ENCODE measurements at places on chromosomes 7 and 10. TPM values are rescaled to one million over a fixed set of nuclear protein-coding genes. Genes with fewer than 3 reads are reported as not detected.

The RARRES2 gene
- not detected for total RNA-seq

- DNase-seq, result no peak
Observed at GRCh38 chr10:4686644-4686996, 139.4 kb upstream of the AKR1E2 start.

GRCh38 chr7:103446049-103446520 lies at the start of gene SLC26A5:
Gene SLC26A5 (minus strand): TSS chr7:103446207. CDS start chr7:103421514, 24,693 bp downstream.
- no peak for DNase-seq

- DNase-seq, result no peak
Observed at GRCh38 chr10:96301616-96302015, 2.6 kb upstream of the DNTT start.

DNA sequence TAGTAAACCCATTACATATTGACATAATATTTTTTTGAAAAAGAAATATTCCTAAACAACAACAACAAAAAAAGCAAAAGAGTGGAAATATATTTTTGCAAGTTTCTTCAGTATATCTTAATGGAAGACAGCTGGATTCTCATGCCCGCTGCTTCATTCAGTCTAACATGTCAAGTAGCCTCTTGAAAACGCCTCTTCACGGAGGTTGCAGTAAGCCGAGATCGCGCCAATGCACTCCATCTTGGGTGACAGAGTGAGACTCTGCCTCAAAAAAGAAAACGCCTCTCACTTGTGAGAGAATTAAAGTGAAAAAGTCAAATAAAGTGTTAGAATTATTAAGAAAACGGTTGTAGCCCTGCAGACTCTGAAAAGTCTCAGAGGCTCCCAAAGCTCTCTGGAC lies 1.3 kb downstream of the CUTC start:
- no peak for DNase-seq

The SLC29A3 gene
- 2.6 TPM for total RNA-seq

DNA sequence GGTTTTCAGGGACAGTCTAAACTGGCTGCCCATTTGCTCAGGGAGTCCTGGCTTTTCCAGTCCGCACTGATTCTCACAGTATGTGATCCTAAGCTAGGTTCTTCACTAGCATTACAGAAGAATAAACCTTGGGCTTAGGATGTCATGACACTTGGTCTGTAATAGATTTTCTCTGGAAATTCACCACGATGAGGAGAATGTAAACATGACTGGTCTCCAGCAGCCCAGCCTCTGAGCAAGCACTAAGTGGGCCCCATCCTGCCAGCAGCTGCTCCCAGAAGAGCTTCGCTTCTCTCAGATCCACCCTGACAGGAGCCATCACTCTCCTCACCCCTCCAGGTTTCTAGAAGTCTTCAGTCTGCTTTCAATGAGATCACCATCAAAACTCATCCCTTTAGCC lies 103.7 kb upstream of the ZPBP start:
- DNase-seq, result no peak

The HECW1 gene
- not detected for total RNA-seq

DNA sequence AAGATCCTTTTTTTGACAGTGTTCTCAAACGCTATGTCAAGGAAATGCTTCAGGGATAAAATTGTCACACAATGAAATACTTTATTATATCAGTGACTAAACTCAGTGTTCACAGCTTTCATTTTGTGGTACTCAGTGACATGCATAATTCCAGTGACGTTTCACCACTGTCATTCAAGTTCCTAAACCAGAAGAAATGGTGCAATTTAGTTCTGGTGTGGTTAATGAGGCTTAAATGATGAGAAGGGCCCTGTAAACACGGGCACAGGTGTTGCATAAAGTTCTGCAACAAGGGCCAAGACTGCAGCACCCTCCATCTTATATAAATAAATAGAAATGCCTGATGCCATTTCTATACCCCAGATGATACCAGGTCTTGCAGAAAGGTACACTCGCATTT lies 1247.1 kb downstream of the GATA3 start:
- DNase-seq, result no peak

DNA sequence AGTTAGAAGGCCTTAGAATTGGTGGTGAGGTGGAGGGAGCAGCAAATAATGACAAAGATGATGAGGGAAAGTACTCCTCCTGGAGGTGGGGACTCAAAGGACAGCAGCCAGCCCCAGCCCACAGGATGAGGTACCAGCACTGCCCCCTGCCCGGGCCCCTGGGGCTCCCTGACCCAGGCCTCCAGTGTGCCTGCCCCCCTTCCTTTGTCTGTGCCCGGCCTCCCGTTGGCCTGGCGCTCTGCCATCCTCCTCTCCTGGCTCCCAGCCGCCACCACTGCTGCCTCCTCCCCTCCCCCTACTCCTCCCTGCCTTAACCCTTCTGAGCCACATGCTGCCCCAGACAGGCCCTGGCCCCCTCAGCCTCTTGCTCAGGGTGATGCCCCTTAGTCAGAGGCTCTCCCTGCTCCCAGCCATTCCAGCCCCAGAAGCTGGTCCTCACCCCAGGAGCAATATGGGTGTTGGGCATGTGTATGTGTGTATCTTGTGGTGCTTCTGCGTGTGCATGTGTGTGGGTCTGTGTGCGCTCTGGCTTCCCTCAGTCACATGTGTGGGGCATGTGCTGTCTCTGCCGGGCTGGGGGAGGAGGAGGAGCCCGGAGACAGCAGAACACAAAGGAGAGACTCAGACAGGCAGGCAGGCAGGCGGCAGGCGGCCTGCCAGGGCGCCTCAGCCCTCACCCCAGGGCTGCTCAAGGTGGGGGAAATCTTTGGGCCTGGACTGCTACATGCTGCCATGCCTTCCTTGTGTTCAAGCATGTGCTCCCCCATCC lies 2.6 kb downstream of the LDB1 start:
- DNase-seq, result peak; percentile 72

- no peak for DNase-seq
Observed at GRCh38 chr7:147298611-147299043, 1182.0 kb downstream of the CNTNAP2 start.

The RNF148 gene
- not detected for total RNA-seq

- no peak for DNase-seq
Observed at GRCh38 chr7:155361346-155361680, 63.6 kb downstream of the INSIG1 start.

The FAS gene
- 91.1 TPM for total RNA-seq

GRCh38 chr10:133034092-133034491 lies 53.6 kb upstream of the ADGRA1 start:
- DNase-seq, result no peak

DNA sequence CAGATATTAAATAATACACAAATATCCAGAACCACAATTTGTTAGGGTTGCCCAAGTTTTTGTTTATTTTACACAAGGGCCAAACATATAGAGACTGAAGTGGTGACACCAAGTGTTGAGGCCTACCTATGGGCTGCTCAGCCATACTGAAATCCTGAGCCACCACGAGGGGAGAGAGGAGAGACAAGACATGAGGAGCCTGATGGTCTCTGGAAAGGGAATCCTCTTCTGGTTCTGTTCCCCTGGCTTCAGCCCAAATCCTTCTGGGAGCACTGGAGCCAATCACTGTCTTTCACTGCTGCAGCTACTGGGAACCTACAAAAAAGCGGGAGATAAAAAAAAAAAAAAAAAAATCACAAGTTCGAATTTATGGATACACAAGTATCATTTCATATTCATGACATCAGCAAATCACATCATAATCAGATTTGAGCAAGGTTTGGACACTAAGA lies 1.9 kb downstream of the SKIDA1 start:
- DNase-seq, result no peak

The EPDR1 gene
- 0.18 TPM for total RNA-seq

GRCh38 chr10:86210416-86210815 lies 156.2 kb downstream of the GRID1 start:
- DNase-seq, result no peak

- DNase-seq, result no peak
Observed at GRCh38 chr7:79165225-79165624, 288.2 kb downstream of the MAGI2 start.

- no peak for DNase-seq
Observed at GRCh38 chr7:150934045-150934766, 43.9 kb downstream of the KCNH2 start.

The CYP3A7 gene
- total RNA-seq, result not detected

GRCh38 chr7:30988351-30989005 lies 24.7 kb downstream of the GHRHR start:
- no peak for DNase-seq

The ENTPD1 gene
- 29.7 TPM for total RNA-seq

- DNase-seq, result peak; percentile 87
Observed at GRCh38 chr7:130912862-130913638, 179.0 kb upstream of the KLF14 start.

GRCh38 chr10:83459124-83459523 lies 680.2 kb upstream of the GHITM start:
- no peak for DNase-seq

DNA sequence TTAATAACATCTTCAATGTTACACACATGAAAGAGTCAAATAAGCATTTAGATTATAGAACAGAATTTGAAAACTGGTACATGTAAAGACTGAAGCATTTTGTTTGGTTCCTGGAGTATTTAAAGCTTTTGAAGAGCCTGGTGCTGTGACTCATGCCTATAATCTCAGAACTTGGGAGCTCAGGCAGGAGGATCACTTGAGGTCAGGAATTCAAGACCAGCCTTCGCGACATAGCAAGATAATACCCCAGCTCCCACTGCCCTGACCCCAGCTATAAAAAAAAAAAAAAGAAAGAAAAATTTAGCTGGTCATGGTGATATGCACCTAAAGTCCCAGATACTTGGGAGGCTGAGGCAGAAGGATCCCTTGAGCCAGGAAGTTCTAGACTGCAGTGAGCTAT lies 87.8 kb downstream of the HDAC9 start:
- DNase-seq, result no peak

- no peak for DNase-seq
Observed at GRCh38 chr7:114345494-114345893, 69.1 kb upstream of the FOXP2 start.

DNA sequence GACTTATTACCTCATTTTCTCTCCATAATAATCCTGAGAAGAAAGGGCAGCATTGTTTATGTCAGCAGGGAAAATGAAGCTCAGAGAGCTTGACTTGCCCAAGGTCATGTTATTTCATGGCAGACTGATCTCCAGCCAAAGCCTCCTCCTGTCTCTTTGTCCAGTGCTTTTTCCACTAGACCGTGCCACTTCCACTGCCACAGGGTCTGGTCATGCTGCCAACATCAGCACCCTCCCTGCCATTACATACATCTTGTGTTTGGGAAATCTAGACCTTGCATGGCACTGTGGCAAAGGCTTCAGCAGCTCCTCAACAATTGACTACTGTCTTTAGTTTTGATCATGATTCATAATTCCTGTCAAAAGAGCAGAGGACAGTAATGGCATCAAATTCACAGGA lies 25.1 kb downstream of the NRCAM start:
- DNase-seq, result no peak

The ZNF425 gene
- 1.1 TPM for total RNA-seq

DNA sequence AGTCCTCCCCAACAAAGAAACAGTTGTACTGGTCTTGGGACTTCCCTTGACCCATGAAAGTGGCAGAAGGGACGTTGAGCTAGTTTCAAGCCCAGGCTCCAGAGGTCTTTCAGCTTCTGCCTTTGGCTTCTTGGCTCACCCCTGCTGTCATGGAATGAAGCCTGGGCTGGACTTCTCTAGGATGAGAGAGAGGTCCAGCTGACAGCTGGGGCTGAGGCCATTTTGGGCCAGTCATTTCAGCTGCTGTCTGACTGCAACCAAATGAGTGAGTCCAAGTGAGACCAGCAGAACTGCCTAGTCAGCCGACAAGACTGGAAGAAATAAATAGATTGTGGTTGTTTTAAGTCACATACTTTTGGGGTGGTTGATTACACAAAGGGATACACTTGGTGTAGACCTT lies 76.6 kb downstream of the TMEM178B start:
- DNase-seq, result no peak

The ITIH5 gene
- not detected for total RNA-seq

The NUP205 gene
- 91.2 TPM for total RNA-seq

The SDK1 gene
- 0.03 TPM for total RNA-seq

The SLC26A3 gene
- not detected for total RNA-seq

The NODAL gene
- total RNA-seq, result 0.25 TPM

DNA sequence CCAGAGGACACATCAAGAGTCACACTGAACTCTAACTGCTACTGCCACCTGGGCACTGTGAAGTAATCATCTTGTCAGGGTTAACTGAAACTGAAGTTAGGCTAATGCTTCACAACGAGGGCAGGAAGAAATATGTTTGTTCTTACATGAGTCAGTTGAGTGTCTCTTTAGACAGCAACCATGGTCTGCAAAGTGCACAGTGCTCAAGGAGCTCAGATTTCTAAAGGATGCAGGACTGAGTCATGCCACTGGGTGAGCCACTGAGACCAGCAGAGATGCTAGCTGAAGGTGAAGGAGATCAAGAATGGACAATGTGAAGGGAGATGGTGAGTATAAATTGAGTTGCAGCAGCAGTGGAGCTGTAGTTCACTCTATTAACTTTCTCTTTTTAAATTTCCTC lies 76.0 kb upstream of the CTTNBP2 start:
- no peak for DNase-seq

DNA sequence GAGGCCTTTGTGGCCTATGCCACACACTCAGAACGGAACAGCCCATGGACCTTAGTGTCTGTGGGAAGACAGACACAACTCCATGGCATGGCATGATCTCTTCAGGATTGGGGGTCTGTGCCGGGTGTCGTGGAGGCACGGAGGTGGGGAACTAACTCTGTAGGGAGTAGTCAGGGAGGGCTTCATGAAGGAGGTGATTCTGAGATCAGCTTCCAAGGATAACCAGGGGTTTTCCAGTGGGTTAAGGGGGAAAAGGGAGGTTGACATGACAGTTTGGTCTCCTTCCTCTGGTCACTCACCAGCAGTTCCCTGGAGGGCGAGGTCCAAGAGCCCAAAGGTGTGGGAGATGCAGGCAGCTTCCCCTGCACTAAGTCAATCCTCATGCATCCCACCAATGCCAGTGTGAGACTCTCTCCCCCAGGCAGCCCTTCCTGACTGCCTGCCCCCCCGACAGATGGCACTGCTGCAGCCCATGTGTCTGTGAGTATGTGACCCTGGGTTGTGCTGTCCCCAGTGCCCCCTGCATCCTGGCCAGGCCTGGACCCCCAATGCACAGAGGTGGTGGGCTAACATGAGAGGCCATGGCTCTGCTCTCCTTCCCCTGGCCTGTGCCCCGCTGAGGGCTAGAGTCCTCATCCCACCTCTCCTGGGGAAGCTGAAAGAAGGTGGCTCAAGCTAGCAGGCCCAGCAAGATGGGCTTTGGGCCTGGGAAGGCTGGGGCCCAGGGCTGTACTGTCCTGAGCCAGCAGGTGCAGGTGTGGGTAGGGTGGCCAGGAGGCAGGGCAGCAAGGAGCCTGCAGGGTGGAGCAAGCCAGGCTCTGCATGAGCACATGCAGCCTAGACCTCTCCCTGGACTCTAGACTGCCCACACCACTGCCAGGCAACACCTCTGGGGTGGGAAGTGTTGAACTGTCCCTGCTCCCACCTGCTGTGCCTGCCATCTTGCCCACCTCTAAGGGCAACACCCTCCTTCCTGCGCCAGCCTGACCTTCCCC lies 39.7 kb downstream of the RASGEF1A start:
- DNase-seq, result no peak

The ZNF853 gene
- total RNA-seq, result 0.23 TPM

DNA sequence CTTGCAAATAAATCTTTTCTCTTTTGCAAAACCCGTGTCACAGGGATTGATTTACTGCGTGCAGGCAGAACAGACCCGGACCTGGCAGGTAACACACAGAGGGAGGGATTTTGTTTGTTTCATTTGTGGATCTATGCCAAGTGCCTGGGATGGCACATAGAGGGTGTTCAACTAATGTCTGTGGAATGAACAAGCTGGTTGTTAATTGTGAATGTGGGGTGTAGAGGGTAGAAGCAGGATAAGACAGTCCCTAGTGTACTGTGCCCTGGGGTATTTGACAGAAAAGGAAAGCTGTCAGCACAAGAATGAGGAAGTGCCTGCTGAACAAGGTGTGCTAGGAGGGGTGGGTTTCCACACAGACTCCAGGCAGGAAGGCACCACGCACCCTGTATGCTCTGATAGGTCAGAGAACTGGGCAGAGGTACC lies 331.8 kb downstream of the CALN1 start:
- DNase-seq, result no peak

GRCh38 chr7:92751902-92752901 lies 84.2 kb downstream of the CDK6 start:
- no peak for DNase-seq

All from activated CD4-positive, alpha-beta memory T cell treated with anti-CD3 and anti-CD28 coated beads, Interleukin-2, amount 10 ng/mL, durations not matched to agents 7 days and 5 days (primary cell).